ENCODE measurements at places on chromosomes 3 and 15. TPM values are rescaled to one million over a fixed set of nuclear protein-coding genes. Genes with fewer than 3 reads are reported as not detected.

The NAALADL2 gene
- total RNA-seq, result 2.0 TPM

The GATM gene
- total RNA-seq, result 0.12 TPM

The NSUN3 gene
- 8.1 TPM for total RNA-seq

The GABRG3 gene
- total RNA-seq, result not detected

The MKRN2 gene
- 32.2 TPM for total RNA-seq

The GP9 gene
- total RNA-seq, result not detected

The GOLGA8G gene
- not detected for total RNA-seq

The LMLN gene
- 4.0 TPM for total RNA-seq

The CX3CR1 gene
- not detected for total RNA-seq

The MORC1 gene
- not detected for total RNA-seq

The CCR8 gene
- total RNA-seq, result not detected

The TRAK1 gene
- total RNA-seq, result 37.7 TPM

The CLEC3B gene
- total RNA-seq, result 46.7 TPM

The HYKK gene
- total RNA-seq, result 0.70 TPM

The GYG1 gene
- total RNA-seq, result 26.2 TPM

The ECE2 gene
- total RNA-seq, result not detected

The FANCD2OS gene
- total RNA-seq, result not detected

The PLCB2 gene
- total RNA-seq, result 0.23 TPM

The IP6K2 gene
- 48.3 TPM for total RNA-seq

Data from smooth muscle cell of the coronary artery (primary cell).